ENCODE measurements at places on chromosomes 1 and 21. TPM values are rescaled to one million over a fixed set of nuclear protein-coding genes. Genes with fewer than 3 reads are reported as not detected.

Gene MYOM3
- 15.5 TPM for polyA plus RNA-seq

- no peak for DNase-seq
These were observed 8.1 kb upstream of the LEFTY1 start for GRCh38 chr1:225896937-225897549.

Gene KMO
- polyA plus RNA-seq: 23.4 TPM

- DNase-seq: no peak
These were observed 374.6 kb upstream of the USP24 start for GRCh38 chr1:55589671-55590297.

DNA sequence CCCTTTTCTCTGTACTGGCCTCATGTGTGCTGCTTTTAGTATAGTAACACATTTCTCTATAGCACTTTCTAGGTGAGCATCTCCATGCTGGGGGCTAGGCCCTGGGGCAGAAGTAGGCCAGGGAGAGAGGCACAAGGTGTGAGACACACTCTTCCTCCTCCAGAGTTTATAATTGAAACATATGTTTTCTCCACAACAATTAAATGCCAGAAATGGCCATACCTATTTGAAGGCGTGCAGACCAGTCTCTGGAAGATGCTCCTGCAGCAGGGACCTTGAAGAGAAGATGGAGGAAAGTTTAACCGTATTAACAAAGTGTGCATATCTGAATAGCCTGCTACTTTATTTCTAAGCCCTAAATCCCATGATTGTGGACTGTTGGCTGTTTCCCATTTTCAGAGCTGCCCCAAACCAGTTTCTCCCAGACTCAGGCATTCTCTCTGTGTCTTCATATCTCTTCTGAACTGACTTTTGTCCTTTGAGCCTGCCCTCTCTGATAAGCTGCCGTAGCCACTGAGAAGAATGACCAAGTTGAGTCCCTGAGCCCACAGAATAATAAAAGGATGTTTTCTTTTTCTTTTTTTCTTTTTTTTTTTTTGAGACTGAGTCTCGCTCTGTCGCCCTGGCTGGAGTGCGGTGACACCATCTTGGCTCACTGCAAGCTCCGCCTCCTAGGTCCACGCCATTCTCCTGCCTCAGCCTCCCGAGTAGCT is 81.3 kb downstream of the LRRC8D start:
- DNase-seq: no peak
